ENCODE measurements at places on chromosomes 5 and 9.

DNA sequence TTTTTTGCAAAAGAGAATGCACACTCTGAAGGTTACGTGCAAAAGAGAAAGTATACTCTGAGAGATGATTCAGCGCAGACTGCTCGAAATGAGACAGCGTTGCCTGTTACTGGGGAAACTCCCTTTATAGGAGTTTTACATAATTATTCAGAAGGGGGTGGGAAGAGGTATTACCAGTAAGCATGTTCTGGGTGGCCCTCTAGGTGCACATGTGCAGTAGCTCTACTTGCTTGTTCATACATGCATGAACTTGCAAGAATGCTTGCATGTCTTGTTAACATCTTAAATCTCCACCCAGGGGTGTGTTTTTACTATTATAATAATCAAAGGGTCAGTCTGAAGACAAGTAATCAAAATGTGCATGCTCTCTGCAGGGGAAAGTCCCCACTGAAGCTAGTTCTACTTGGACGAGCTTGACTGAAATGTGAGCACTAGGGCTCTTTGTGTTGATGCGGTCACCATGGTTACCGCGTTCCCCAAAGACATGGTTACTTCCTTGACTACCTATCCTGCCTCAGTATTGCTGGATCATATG is 75.5 kb downstream of the SGCD start:
- peak; percentile 68 for DNase-seq

- no peak for DNase-seq
These were observed 992.6 kb downstream of the DNAH5 start for GRCh38 chr5:12951846-12952245.

DNA sequence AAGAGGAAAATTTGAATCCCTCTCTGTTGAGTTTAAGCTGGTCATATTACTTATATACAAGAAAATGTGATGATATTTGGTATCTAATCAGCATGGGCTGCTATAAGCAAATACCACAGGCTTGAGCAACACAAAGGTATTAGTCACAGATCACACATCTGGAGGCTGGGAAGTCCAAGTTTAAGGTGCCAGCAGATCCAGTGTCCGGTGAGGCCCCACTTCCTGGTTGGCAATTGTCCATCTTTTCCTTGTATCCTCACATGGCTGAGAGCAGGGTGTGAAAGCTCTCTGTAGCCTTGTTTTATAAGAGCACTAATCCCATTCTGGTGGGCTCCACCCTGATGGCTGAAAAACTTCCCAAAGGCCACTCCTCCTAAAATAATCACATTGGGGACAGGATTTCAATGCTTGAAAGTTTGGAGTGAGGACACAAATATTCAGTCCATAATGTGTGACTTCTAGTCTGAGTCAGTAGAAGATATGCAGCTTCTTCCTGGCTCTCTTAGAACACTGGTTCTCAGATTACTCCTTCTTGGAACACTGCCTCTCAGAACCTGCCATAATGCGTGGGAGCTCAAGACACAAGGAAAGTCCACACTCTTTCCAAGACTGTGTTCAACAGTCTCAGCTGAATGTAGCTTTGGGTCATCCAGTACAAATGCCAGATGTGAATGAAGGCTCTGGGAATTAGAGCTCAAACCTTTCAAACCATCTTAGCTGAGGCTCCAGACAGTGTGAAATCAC is 124.1 kb downstream of the PRDM9 start:
- no peak for DNase-seq

DNA sequence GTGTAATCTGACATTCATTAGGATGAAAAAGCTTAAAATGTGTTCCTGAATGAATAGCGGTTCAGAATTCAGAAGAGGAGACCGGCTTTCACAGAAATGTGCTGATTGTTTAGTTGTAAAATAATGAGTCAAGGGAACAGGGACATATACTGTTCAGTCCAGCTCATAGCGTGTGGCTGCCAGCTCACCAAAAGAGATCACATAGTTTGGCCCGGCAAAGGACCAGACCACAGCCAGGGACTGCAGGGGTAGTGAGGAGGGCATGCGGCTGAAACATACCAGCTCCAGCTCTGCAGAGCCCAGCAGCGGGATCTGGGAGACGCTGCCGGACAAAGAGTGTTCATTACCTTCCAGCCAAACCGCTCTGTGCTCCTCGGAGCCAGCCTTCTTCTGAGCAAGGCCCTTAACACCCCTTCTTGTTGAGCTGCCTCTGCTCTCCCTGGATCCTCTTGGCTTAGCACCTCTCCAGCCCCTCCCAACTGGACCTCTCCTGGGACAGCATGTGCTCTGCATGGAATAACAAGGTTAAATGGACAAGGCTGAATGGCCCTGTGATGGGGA is 116.8 kb upstream of the CNTLN start:
- no peak for DNase-seq

DNA sequence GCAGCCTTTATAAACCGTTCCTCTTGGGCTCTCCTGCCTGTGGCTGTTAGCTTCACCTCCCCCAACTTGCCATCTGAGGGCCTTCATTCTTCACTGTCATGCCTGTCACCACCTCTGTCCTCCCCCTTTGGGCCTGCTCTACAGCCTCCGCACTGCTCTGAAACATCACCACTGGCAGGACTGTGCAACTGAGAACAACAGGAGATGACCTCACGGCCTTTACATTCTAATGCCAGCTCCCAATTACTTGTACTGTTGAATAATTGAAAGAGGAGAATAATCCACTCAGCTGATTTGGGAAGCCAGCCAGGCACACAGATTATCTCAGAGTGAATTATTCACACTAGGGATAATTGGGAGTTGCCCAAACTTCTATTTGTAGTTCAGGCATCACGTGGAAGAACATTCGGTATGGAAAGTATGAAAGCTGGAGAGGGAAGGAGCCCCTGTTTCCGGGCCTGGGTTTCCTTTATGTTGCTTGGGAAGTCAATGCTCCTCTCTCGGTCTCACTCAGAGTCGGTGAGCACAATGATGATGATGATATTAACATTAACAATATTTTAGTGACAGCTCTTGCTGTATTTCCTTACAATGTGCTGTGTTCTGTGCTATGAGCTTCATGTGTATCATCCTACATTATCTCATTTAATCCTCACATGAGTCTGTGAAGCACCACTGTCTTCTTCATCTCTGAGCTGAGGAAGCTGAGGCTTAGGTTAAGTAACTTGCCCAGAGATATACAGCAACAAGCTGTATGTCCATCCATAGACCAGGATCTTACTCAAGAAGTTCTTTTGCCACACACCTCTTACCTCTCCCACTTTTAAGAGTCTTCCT is 99.3 kb upstream of the LRRTM2 start:
- no peak for DNase-seq

DNA sequence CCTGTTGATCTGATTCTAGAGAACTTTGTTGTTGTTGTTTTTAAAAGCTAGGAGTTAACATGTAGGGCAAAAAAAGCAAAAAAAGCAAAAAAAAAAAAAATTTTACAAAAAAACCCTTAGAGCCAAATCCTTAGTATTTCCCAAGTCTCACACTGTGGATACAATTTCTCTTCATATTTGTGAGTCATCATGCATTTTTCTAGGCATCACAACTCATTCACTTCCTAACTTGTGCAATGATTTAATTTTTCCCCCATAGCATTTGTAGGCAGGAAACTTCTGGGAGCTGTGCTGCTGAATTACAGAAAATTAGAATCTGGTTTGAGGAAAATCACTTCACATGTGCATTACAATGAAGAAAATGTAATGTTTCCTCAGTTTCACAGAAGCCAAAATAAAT is 91.9 kb downstream of the MARCHF3 start:
- no peak for DNase-seq

DNA sequence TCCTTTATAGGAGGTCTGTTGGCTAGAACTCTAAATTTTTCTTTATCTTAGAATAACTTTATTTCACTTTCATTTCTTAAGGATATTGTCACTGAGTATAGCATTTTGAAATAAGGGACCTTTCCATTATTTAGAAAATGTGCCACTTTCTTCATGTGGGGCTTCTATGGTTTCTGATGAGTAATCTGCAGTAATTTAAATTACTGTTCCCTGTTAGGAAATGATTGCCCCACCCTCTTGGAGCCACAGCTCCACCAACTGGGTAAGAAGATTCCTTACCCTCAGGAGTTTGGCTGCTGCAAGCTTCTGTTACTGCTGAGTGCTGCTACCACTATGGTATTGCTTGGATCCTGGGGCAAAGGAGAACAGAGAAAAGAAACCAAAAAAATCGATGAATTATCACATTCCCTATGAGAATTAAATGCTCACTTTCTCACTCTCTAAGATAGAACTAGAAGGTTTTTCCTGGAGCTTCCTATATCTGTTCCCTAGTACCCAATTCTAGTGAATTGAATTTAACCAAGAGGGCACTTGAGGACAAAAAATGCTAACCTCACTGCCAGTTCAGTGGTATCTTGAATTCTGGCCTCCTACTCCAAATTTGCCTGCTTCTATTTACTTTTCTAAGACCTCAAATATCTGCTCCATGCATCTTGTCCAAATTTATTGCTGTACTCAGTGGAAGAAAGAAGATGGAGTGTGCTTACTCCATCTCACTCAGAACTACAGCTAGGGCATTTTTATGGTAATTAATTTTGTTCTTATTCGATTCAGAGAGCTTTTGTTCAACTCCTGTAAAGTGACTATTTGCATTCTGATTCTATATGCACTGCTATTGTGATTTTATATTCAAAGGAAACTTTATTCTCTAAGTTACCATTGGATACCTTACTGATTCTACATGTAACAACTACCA is 2111.3 kb downstream of the MAT2B start:
- no peak for DNase-seq

DNA sequence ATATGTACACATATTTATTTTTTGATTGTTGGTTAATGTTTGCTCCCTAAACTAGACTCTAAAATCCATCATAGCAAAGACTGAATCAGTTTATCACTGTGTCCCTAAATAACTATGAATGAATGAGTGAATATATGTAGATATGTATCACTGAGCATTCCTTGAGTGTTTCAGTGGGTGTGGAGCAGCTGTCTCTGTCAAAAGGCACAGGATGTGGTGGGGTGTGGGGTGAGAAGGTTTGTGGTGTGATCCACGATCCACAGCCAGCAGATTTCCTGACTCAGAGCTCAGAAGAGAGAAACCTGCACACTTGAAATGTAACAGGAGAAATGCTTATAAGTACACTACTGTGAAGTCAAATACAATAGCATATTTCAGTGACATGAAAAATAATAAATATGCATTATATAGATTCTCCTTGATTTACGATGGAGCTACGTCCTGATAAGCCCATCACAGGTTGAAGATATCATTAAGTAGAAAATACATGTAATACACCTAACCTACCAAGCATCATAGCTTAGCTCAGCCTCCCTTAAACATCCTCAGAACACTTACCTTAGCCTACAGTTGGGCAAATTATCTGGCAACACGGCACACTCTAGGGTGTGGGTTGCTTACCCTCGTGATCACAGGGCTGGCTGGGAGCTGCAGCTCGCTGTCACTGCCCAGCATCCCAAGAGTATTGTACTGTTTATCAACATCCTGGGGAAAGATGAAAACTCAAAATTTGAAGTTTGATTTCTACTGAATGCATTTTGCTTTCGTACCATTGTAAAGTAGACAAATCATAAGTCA is 287.0 kb downstream of the GAS1 start:
- no peak for DNase-seq

DNA sequence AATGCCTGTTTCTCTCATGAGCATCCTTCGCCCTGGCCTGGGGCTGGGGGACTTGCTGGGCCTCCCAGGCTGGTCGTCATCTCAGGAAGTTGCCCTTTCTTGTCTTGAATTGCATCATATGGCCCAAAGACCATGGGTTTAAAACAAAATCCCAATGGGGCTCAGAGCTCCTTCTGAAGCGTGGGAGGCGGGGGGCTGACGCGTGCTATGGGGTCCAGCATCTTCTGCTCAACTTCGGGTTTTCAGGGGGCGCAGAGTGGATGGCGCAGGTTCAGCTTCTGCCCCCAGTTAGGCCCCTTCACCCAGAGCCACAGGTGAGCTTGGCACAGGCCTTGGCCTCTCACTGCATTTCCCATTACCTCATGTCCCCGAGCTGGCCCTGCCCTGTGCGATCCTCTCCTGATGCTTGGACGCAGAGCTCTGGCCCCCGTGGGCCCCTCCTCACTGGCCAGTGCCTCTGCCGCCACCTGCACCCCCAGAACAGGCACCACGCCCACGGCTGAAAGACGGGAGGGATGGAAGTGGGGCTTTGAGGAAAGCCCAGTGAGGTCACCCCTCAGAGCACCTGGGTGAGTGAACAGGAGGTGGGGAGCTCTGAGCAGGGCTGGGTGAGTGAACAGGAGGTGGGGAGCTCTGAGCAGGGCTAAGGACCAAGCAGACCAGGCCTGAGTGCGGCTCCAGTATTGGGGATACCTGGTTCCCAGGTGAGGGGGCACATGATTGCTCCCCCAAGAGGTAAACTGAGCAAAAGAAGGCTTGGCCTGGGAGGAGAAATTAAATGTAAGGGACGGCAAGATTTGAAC is 56.0 kb downstream of the TRIP13 start:
- DNase-seq: no peak

DNA sequence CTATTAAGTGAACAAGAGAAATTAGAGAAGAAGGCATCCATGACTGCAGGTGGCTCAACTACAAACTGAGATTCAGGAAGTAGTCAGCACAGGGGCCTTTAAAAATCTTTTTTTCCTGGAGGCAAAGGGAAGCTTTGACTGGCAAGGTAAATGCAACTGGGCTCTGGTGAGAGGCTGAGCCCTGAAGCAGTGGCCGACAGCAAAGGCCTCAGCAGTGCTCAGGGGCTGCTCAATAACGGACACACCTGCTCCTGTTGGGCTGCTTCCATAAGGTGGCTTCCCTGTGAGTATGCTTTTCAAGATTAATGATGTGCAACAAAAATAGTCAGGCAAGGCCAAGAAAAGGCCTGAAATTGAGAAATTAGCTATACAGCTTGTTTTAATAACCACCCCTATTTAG is 134.2 kb upstream of the RGMB start:
- DNase-seq: no peak

DNA sequence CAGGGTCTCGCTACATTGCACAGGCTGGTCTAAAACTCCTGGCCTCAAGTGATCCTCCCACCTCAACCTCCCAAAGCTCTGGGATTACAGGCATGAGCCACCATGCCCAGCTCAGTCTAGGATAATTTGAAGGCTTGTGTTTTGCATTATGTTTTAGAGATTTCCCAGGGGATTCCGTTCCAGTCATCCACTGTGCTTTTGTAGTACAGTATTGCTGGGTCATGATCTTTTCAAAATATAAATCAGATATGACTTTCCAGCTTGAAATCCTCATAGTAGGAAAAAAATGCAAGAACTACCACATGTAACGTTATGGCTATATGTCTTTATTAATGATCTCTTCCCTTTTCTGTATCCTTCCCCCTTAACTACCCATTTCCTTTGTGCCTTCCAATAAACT is 338.1 kb downstream of the PRELID2 start:
- DNase-seq: no peak

GRCh38 chr5:133746834-133747233 is 134.5 kb upstream of the FSTL4 start:
- no peak for DNase-seq
